ENCODE measurements at places on chromosomes 2 and 18. TPM values are rescaled to one million over a fixed set of nuclear protein-coding genes. Genes with fewer than 3 reads are reported as not detected.

DNA sequence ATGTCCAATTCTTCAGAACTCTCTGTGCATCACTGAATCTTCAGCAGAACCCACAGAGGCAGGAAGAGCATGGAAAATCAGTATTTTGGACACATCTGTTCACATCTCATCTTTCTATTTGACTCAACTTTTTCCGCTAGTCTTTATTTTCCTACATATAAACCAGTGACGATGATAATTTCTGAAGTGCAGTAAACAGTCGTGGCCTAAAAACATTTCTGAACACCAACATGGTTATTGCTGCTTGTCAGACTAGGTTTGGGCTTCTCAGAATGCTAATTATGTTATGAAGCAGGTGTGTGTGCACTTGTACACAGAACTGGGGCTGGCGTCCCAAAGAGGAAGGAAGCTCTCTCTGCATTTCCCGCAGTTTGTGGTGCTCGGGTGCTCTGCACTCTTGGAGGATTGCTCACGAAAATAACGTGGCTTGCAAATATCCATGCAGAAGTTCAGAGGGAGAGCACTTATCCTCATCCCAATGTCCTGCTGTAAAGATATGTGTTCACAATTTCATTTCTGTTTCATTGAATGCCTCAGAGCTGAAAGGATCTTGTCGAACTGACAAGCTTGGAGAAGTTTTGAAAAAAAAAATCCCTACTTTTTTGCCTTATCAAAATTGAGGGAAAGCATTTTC lies 50.8 kb downstream of the EDAR start:
- no peaks in the 10 kb centered on the region for H3K36me3 ChIP-seq
- H3K4me1 ChIP-seq = no peaks in the 10 kb centered on the region
- H3K27me3 ChIP-seq = no peaks in the 10 kb centered on the region
- H3K4me3 ChIP-seq = no peak overlapping the region
- no peak for DNase-seq

The ATP6V1B1 gene
- total RNA-seq = 0.18 TPM

DNA sequence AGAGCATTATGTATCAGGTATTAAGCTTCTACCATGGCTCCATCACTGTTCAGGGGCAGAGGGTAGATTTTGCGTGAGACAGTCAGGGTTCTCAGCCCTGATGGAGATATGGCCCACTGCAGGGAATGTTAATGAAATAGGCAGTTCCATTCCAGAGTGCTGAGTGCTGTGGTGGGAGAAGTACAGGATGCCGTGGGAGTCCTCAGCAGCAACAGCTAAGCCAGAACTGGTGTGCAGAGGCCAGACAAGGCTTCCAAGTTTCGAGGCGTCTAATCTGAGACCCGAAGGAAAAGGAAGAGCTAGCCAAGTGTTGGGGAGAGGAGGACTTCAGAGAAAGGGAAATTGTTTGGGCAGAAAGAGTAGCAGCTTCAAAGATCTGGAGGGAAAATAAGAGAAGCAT lies 30.2 kb upstream of the MAPRE2 start:
- H3K4me3 ChIP-seq = no peak overlapping the region
- H3K36me3 ChIP-seq = no peaks in the 10 kb centered on the region
- H3K27me3 ChIP-seq = no peaks in the 10 kb centered on the region
- DNase-seq = no peak

- H3K4me3 ChIP-seq = no peak overlapping the region
- no peak overlapping the region for H3K27ac ChIP-seq
- H3K4me1 ChIP-seq = no peaks in the 10 kb centered on the region
These were observed 68.1 kb upstream of the AMMECR1L start for GRCh38 chr2:127953849-127954248.

GRCh38 chr2:71807581-71808451 lies 339.8 kb downstream of the CYP26B1 start:
- H3K27me3 ChIP-seq = no peaks in the 10 kb centered on the region
- H3K4me3 ChIP-seq = no peak overlapping the region
- no peaks in the 10 kb centered on the region for H3K36me3 ChIP-seq
- H3K27ac ChIP-seq = no peak overlapping the region
- no peak for DNase-seq

- no peak overlapping the region for H3K4me3 ChIP-seq
- H3K36me3 ChIP-seq = no peaks in the 10 kb centered on the region
- H3K27ac ChIP-seq = no peak overlapping the region
- DNase-seq = no peak
These were observed 44.8 kb upstream of the ANKRD62 start for GRCh38 chr18:12048827-12049175.

- no peaks in the 10 kb centered on the region for H3K27me3 ChIP-seq
- DNase-seq = no peak
- H3K27ac ChIP-seq = no peak overlapping the region
These were observed 25.8 kb downstream of the CASP10 start for GRCh38 chr2:201208563-201209252.

DNA sequence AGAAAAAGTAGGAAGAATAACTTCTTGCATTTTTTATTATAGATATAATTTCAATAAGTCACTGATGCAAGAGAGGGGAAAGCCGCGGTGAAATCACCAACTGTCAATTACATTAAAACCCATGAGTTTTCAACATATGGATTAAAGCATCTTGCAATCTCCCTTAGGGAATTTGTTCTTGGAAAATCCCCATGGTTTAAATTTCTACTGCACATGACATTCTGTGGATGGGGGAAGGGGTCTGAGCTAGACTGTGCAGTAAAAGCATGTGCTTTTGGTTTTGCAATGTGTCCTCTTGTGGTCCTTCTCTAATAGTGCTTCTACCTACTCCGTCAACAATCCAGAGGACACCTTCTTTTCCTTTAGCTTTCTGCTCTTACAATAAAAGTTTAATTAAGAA lies 894.0 kb downstream of the DCDC2C start:
- no peaks in the 10 kb centered on the region for H3K27me3 ChIP-seq
- no peak overlapping the region for H3K4me3 ChIP-seq
- DNase-seq = no peak
- no peaks in the 10 kb centered on the region for H3K4me1 ChIP-seq
- no peak overlapping the region for H3K27ac ChIP-seq

The TFCP2L1 gene
- total RNA-seq = 4.9 TPM

The ALKAL2 gene
- total RNA-seq = not detected

DNA sequence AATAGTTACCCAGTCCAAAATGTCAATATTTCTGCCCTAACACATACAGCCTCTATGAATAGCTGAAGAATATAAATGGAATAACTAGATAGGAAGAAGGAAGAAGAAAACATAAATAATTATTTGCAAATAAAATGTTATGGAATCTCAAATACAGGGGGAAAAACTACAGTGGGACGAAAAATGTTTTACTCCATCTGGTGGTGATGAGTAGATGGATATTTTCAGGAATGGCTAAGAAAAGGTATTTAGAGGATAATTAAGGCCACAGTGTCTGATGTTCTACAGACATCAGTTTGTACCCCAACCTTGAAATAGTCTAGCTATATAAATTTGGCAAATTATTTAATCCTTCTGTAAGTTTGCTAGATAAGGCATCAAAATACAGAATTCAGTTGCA lies 178.1 kb upstream of the FSHR start:
- H3K27me3 ChIP-seq = no peaks in the 10 kb centered on the region
- H3K4me3 ChIP-seq = no peak overlapping the region
- DNase-seq = no peak
- H3K27ac ChIP-seq = no peak overlapping the region
- H3K4me1 ChIP-seq = no peaks in the 10 kb centered on the region

- peaks cover 5% of the 10 kb centered on the region for H3K4me1 ChIP-seq
- DNase-seq = no peak
- no peak overlapping the region for H3K4me3 ChIP-seq
- no peaks in the 10 kb centered on the region for H3K36me3 ChIP-seq
- no peaks in the 10 kb centered on the region for H3K27me3 ChIP-seq
These were observed 51.9 kb upstream of the PCBP1 start for GRCh38 chr2:70035344-70035844.

- no peaks in the 10 kb centered on the region for H3K36me3 ChIP-seq
- H3K27me3 ChIP-seq = no peaks in the 10 kb centered on the region
- H3K4me1 ChIP-seq = no peaks in the 10 kb centered on the region
- DNase-seq = no peak
- no peak overlapping the region for H3K4me3 ChIP-seq
These were observed 610.9 kb upstream of the SALL3 start for GRCh38 chr18:78368726-78369125.

The GALR1 gene
- not detected for total RNA-seq

DNA sequence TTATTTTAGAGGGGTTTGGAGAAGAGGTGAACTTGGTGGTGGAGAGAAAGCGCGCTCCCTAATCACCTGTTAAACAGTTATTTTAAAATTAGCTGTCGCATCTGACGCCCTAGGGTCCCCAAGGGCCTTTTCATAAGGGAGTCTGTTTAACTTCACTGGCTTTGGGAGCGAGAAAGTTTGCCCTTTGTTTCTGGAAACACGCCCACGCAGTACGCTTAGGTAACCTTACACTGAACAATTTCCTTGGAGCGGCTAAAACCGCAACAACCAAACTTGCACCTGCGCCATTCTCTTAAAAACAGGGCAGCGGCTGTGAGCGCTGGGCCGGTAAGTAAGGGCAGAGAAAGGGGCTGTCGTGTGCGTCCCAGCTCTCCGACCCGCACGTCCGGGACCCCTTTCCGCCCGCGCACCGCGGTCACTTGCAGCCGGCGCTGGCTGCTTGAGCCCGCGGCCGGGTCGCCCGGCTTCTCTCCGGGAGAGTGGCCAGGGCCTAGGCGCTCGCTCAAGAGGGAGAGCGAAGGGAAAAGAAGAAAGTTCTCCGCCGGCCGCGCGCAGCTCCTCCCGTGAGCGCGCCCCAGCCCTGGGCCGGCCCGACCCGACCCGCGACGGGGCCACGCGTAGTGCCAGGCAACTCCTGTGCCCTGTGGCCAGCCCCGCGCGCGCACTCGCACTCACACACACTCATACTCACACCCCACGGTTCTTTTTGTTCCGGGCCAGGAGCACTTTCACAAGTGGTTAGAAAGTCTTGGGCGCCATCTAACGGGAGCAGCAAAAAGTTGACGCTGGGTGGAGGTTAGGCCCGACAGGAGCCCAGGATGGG lies 19.2 kb downstream of the POU3F3 start:
- peaks cover 29% of the 10 kb centered on the region for H3K27me3 ChIP-seq
- no peak for DNase-seq
- no peaks in the 10 kb centered on the region for H3K36me3 ChIP-seq
- H3K27ac ChIP-seq = no peak overlapping the region
- peak overlapping the region; percentile 57 for H3K4me3 ChIP-seq
- H3K4me1 ChIP-seq = peaks cover 4% of the 10 kb centered on the region

The POTEI gene
- 0.92 TPM for total RNA-seq

- H3K4me3 ChIP-seq = no peak overlapping the region
- no peak for DNase-seq
- H3K27ac ChIP-seq = no peak overlapping the region
- no peaks in the 10 kb centered on the region for H3K36me3 ChIP-seq
- H3K4me1 ChIP-seq = no peaks in the 10 kb centered on the region
- H3K27me3 ChIP-seq = no peaks in the 10 kb centered on the region
These were observed 763.7 kb upstream of the CRIM1 start for GRCh38 chr2:35591886-35592285.

- H3K27ac ChIP-seq = no peak overlapping the region
- H3K36me3 ChIP-seq = no peaks in the 10 kb centered on the region
- H3K4me3 ChIP-seq = no peak overlapping the region
- H3K27me3 ChIP-seq = no peaks in the 10 kb centered on the region
- DNase-seq = no peak
- no peaks in the 10 kb centered on the region for H3K4me1 ChIP-seq
These were observed 27.6 kb downstream of the RNU4ATAC start for GRCh38 chr2:121558329-121558728.

DNA sequence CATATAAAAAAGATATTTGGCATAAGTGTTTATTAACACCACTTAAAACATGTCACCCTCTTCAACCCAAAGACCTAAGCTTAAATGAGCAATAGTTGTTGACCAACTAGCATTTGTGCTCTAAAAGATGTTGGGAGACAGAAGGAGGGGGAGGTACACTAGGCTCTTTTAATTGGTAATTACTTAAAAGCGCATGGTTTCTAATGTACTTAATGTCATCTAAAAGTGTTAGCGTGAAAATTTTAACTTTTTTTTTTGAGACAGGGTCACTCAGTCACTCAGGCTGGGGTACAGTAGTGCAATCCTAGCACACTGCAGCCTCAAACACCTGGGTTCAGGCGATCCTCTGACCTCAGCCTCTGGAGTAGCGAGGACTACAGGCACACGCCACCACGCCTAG lies 5.5 kb downstream of the WDSUB1 start:
- H3K4me3 ChIP-seq = no peak overlapping the region
- peaks cover 10% of the 10 kb centered on the region for H3K4me1 ChIP-seq
- H3K36me3 ChIP-seq = no peaks in the 10 kb centered on the region
- no peak for DNase-seq
- no peaks in the 10 kb centered on the region for H3K27me3 ChIP-seq

GRCh38 chr18:3097082-3097481 lies 84.1 kb upstream of the LPIN2 start:
- no peak overlapping the region for H3K27ac ChIP-seq
- no peaks in the 10 kb centered on the region for H3K27me3 ChIP-seq
- H3K4me1 ChIP-seq = peaks cover 8% of the 10 kb centered on the region
- H3K36me3 ChIP-seq = no peaks in the 10 kb centered on the region
- DNase-seq = no peak
- no peak overlapping the region for H3K4me3 ChIP-seq

The CENPO gene
- 39.3 TPM for total RNA-seq

The SKOR2 gene
- total RNA-seq = not detected

DNA sequence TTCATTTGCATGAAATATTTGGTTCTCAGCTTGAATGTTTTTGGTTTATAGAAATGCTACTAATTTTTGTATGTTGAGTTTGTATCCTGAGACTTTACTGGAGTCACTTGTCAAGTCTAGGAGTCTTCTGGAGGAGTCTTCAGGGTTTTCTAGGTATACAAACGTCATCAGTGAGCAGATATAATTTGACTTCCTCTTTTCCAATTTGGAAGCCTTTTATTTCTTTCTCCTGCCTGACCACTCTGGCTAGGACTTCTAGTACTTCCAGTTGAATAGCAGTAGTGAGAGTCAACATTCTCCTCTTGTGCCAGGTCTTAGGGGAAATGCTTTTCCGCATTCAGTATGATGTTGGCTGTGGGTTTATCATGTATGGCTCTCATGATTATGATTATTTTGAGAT lies 55.4 kb upstream of the THUMPD2 start:
- no peak overlapping the region for H3K27ac ChIP-seq
- no peak for DNase-seq
- H3K4me3 ChIP-seq = no peak overlapping the region
- H3K36me3 ChIP-seq = no peaks in the 10 kb centered on the region

The SLC4A5 gene
- 1.2 TPM for total RNA-seq

The TEKT4 gene
- 0.26 TPM for total RNA-seq

DNA sequence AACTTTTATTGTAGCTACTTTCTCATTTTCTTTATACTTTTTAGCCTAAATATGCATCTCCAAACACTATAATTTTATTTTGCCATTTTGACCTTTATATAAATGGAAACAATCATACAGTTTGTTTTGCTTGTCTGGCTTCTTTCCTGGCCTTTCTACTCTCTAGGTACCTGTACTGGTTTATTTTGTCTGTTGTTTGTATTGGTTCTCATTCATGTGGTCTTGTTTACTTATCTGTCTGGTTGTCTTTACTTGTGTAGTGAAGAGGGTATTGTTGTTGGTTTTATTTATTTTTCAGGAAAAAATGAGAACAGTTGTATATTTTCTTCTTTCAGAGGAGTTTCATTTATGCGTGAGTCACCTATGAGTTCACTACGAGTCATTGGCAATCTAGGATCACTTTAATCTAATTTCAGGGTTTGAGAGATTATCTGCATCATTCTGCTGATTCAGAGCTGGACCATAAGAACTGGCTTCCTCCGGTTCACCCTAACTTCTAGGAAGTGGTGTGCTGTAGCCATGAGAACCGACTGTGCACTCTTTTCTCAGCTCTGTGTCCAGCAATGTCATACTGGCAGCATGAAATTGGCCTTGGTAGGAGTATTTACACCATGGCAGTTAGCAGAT lies 33.1 kb upstream of the HDAC4 start:
- no peak overlapping the region for H3K27ac ChIP-seq
- no peak for DNase-seq
- no peak overlapping the region for H3K4me3 ChIP-seq
- peaks cover 27% of the 10 kb centered on the region for H3K27me3 ChIP-seq
- no peaks in the 10 kb centered on the region for H3K4me1 ChIP-seq

Measured in Panc1 (cell line).